ENCODE measurements at places on chromosomes 2 and 18.

DNA sequence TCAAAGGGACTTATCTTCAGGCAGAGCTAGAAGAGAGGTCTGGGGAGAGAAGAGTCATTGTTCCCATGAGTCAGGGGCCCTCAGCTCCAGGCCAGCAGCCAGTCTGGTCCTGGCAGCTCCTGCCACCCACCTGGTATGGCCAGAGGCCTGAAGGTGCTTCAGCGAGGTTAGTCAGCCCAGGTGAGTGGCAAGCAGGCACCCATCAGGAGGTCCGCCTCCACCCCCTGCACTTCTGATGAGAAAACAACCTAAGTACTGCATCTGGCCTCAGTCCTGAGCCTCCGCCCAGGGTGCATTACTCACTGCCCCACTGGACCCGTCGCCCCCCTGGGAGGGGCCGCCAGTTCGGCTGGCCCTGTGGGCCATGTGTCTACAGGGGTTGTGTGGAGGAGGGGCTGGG, 130.2 kb downstream of the INHBB start:
- DNase-seq, result no peak

- DNase-seq, result no peak
These were observed 35.2 kb downstream of the SKA1 start for GRCh38 chr18:50410008-50410407.

GRCh38 chr18:5150894-5151293, 46.2 kb downstream of the AKAIN1 start:
- no peak for DNase-seq

- no peak for DNase-seq
These were observed 46.7 kb downstream of the KLF7 start for GRCh38 chr2:207119048-207119447.

DNA sequence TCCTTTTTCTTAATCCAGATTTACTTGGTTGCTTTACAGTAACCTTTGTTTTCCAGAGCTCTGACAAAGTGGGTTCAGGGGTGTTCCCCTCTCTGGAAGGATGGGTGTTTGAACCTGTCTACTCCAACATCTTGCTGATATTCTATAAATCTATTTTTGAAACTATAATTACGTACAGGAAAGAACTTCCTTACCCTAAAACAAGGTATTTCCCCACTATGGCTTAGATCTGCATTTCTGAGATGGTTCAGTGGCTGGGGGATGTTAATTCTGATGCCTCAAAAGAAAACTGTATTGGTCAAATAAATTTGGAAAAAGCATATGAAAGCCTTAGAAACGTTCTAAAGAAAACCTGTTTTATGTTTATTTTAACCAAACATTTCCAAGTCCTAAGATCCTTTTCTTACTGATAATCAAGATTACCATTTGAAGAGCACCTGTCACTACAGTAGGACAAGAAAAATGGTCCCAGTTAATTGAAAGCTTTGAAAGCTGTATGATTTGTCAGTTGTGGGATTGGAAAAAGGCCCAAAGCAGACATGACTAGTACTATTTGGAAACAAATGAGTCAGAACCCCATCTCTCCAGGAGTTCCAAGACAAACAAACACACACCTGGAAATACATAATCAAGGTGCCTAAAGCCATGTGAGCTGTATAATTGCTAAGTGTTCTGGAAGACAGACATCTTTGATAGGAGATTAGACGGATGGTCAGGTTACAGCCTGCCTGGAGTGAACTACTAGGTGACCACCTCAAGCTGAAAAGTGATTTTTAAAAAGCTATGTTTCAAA, 57.5 kb downstream of the KDM3A start:
- DNase-seq, result no peak

DNA sequence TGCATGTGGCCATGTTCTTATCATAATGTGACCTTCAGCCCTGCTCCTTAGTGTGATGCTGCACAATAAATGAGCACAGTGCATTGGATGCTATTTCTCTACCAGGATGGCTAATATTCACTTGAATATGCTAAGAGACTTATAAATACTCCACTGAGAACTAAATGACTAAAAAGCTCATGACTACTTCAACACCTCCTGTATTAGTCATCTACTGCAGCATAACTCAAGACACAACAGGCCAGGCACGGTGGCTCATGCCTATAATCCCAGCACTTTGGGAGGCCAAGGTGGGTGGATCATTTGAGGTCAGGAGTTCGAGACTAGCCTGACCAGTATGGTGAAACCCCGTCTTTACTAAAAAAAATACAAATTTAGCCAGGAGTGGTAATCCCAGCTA, 213.4 kb downstream of the RND3 start:
- DNase-seq, result no peak

GRCh38 chr2:63698786-63699548, 110.2 kb downstream of the MDH1 start:
- peak; percentile 4 for DNase-seq

DNA sequence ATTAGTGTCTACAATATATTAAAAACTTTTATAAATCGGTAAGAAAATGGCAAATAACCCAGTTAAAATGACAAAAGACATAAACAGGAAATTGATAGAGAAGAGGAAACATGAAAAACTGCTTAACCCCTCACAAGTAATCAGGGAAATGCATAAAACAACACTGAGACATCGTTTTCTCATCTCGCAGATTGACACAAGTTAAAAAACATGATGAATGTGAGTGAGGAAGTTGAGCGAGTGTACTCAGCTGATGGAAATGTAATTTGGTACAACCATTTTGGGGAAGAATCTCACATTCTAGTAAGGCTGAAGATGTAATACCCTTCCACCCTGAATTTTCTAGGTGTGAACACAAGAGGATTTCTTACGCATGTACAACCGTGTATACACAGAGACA, 18.0 kb upstream of the THOC1 start:
- no peak for DNase-seq

GRCh38 chr2:197850882-197851450, 46.6 kb downstream of the PLCL1 start:
- no peak for DNase-seq

DNA sequence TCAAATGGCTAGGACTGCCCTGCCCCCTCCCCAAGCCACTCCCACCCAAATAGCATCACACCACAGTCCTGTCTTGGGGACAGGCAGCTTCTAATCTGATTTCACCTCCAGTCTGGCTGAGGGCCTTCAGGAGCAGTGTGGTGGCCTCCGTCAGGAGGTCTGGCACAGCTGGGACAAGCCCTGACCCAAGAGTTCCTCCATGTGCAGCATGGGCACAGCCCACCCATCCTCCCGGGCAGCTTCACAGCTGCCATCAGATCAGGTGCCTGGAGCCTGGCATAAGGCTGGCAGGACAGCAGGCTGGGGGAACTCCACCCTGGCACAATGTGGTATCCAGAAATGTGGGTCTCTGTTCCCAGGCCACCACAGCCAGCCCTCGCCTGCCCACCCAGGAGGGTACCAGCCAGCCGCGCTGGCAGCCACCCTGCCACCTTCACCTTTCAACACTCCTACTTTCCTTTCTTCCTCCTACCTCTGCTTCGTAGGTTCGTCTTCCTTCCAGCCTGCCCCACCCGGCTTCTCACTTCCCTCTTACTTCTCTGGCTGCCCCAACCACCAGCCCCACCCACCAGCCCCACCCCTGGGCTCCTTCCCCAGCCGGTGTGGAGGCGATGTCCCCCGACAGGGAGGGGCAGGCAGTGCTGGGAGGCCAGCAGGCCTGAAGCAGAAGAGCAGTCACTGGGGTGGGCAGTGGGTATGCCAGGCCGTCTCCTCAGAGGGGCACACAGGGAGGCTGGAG, at the start of gene CAPG:
TSS of gene CAPG (minus strand) at position 522 of the 739 bp plus-strand sequence. CDS start 8,221 bp downstream, outside the sequence.
- DNase-seq, result peak; percentile 24

GRCh38 chr2:129877795-129878775, 101.4 kb upstream of the RAB6C start:
- peak; percentile 26 for DNase-seq

Measured in central memory CD4-positive, alpha-beta T cell (primary cell).